ENCODE measurements at places on chromosomes 7 and 10. TPM values are rescaled to one million over a fixed set of nuclear protein-coding genes. Genes with fewer than 3 reads are reported as not detected.

SDK1 gene
- polyA plus RNA-seq, result 6.8 TPM

NPY4R2 gene
- polyA plus RNA-seq, result not detected

PRR15 gene
- polyA plus RNA-seq, result 7.4 TPM

ZDHHC4 gene
- 78.7 TPM for polyA plus RNA-seq

ARF5 gene
- polyA plus RNA-seq, result 239 TPM

DHX32 gene
- 27.0 TPM for polyA plus RNA-seq

CHRM2 gene
- 3.8 TPM for polyA plus RNA-seq

FFAR4 gene
- polyA plus RNA-seq, result not detected

ZPBP gene
- polyA plus RNA-seq, result 0.21 TPM

GDI2 gene
- polyA plus RNA-seq, result 352 TPM

PLAU gene
- polyA plus RNA-seq, result 35.9 TPM
